ENCODE measurements at places on chromosomes 16 and 17. TPM values are rescaled to one million over a fixed set of nuclear protein-coding genes. Genes with fewer than 3 reads are reported as not detected.

DNA sequence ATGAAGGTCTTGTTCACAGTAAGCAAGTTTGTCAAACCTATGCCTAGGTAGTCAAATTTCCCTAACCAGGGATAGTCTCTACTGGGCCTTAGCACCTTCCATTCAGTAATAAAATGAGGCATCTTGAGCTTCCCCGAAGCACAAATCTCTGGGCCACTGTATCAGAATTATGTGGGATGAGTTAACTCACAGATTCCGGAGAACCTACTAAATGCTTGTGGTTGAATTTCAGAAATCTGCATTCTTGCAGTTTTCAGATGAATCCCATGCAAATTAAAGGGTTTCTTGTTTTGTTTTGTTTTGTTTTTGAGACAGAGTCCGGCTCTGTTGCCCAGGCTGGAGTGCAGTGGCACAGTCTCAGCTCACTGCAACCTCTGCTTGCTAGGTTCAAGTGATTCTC is 478.8 kb upstream of the HSBP1 start:
- H3K4me3 ChIP-seq = no peak overlapping the region
- no peaks in the 10 kb centered on the region for H3K4me1 ChIP-seq
- H3K36me3 ChIP-seq = no peaks in the 10 kb centered on the region
- no peaks in the 10 kb centered on the region for H3K27me3 ChIP-seq
- DNase-seq = no peak

- H3K27me3 ChIP-seq = peaks cover 31% of the 10 kb centered on the region
- no peak overlapping the region for H3K27ac ChIP-seq
- H3K4me1 ChIP-seq = no peaks in the 10 kb centered on the region
- no peaks in the 10 kb centered on the region for H3K36me3 ChIP-seq
Measured at GRCh38 chr17:22703204-22703603, 1010.9 kb downstream of the KCNJ18 start.

GRCh38 chr16:17638134-17638533 is 167.4 kb upstream of the XYLT1 start:
- peaks cover 11% of the 10 kb centered on the region for H3K27me3 ChIP-seq
- no peak overlapping the region for H3K4me3 ChIP-seq
- H3K27ac ChIP-seq = no peak overlapping the region
- no peaks in the 10 kb centered on the region for H3K36me3 ChIP-seq

GRIN2C gene
- total RNA-seq = 0.52 TPM

DNA sequence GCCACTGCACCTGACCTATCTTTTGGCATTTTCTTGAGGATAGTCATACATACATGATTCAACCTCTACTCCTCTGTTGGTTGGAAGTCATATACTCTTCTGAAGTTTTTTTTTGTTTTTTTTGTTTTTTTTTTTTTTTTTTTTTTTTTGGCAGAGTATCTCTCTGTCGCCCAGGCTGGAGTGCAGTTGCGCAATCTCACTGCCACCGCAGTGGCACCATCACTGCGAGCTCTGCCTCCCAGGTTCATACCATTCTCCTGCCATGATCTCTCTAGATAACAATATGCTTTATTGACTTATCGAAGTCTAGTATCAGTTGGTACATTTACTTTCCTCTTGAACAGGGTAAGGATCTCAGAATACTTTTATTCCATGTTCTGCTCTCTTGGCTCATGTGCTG is 224.2 kb upstream of the WSCD1 start:
- peaks cover 19% of the 10 kb centered on the region for H3K27me3 ChIP-seq
- no peak overlapping the region for H3K4me3 ChIP-seq
- no peaks in the 10 kb centered on the region for H3K4me1 ChIP-seq
- no peak overlapping the region for H3K27ac ChIP-seq
- DNase-seq = no peak

GRCh38 chr17:21172846-21173245 is 41.1 kb downstream of the TMEM11 start:
- no peak overlapping the region for H3K4me3 ChIP-seq
- H3K27ac ChIP-seq = peak overlapping the region; percentile 73
- peaks cover 30% of the 10 kb centered on the region for H3K36me3 ChIP-seq

DNA sequence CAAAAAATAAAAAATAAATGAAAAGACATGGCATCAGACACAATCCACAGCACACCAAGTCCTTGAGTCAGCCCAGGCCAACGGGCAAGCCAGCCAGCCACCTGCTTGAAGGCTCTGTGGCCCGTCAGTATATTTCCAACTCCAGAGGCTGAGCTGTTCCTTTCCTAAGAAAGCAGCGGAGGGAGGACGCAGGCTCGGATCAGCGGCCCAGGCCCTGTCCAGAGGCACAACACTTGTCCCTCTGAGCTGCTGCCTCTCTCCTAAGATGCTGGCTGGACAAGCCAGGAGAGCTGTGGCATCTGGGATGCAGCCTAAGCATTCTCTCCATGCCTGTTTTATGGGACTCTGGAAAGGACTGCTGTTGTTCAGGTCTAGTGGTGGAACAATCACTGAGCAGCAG is 14.8 kb upstream of the NLRC3 start:
- H3K36me3 ChIP-seq = peaks cover 15% of the 10 kb centered on the region
- no peaks in the 10 kb centered on the region for H3K27me3 ChIP-seq
- no peak overlapping the region for H3K4me3 ChIP-seq
- no peak for DNase-seq

DNA sequence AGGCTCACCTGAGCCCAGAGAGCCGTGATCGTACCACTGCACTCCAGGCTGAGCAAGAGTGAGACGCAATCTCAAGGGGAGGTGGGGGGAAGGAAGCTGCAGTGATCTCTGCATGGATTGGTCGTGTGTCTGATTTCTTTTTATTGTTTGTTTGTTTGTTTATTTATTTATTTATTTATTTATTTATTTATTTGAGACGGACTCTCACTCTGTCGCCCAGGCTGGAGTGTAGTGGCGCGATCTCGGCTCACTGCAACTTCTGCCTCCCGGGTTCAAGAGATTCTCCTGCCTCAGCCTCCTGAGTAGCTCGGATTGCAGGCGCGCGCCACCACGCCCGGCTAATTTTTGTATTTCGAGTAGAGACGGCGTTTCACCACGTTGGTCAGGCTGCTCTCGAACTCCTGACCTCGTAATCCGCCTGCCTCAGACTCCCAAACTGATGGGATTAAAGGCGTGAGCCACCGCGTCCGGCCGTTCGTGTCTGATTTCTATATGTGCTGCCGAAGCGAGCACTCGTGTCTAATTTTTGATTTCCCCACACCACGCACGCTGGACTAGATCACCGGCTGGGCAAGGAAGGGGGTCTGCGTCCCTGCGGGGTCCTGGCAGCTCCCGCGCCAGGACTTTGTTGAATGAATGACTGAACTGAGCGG is 448 bp upstream of the TNFRSF12A start:
- H3K27ac ChIP-seq = peak overlapping the region; percentile 98
- H3K4me3 ChIP-seq = peak overlapping the region; percentile 83
- peaks cover 42% of the 10 kb centered on the region for H3K27me3 ChIP-seq
- peaks cover 5% of the 10 kb centered on the region for H3K36me3 ChIP-seq
- DNase-seq = no peak

DNA sequence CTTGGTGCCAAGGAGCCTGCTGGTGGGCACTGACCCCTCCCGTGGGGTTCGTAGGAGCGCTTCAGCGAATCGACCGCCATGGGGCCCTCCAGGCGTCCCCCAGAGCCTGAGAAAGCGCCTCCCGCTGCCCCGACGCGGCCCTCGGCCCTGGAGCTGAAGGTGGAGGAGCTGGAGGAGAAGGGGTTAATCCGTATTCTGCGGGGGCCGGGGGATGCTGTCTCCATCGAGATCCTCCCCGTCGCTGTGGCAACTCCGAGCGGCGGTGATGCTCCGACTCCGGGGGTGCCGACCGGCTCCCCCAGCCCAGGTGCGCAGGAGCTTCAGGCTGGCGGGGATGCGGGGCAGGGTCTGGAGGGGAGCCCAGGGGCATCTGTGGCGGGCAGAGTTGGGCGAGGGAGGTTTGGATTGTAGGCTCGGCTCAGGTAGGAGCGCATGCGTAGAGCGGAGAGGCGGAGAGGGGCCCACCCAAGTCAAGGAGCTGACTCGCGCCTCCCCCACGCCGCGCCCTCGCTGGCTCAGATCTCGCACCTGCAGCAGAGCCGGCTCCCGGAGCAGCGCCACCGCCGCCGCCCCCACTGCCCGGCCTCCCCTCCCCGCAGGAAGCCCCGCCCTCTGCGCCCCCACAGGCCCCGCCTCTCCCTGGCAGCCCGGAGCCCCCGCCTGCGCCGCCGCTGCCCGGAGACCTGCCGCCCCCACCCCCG is 19.8 kb downstream of the FMNL1 start:
- H3K4me3 ChIP-seq = peak overlapping the region; percentile 56
- no peak for DNase-seq
- peaks cover 46% of the 10 kb centered on the region for H3K36me3 ChIP-seq
- no peaks in the 10 kb centered on the region for H3K27me3 ChIP-seq
- no peak overlapping the region for H3K27ac ChIP-seq
- H3K4me1 ChIP-seq = peaks cover 12% of the 10 kb centered on the region

DNA sequence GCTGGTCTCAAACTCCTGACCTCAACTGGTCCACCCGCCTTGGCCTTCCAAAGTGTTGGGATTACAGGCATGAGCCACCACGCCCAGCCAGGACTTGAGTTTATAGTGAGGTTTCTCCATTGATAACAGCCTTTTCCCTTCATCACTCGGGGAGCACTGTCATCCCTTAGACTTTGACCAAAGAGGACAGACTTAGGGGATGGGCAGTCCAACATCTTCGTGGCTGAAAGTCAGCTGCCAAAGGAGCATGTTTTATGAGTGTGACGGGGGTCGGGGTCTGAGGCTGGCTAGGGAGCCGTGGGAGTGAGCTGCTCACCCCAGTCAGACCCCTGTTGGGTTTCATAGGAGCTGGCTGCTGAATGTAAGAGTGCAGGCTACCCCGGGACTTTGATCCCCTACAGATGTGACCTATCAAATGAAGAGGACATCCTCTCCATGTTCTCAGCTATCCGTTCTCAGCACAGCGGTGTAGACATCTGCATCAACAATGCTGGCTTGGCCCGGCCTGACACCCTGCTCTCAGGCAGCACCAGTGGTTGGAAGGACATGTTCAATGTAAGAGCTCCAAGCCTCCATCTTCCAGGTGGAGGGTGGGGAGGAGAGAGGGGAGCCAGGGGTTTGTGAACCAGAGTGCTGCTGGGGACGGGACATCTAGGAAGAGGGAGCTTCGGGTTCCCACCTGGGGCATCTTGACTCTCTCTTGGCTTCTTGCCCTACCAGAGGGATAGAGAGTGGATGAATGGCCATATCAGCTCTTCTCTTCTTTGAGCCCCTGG is 3.1 kb downstream of the DHRS11 start:
- no peak overlapping the region for H3K4me3 ChIP-seq
- H3K27ac ChIP-seq = no peak overlapping the region
- no peaks in the 10 kb centered on the region for H3K27me3 ChIP-seq
- peaks cover 2% of the 10 kb centered on the region for H3K36me3 ChIP-seq
- DNase-seq = no peak

ORAI3 gene
- 12.2 TPM for total RNA-seq

GRCh38 chr16:49833796-49834530 is 21.9 kb downstream of the ZNF423 start:
- peak overlapping the region; percentile 35 for H3K4me3 ChIP-seq
- H3K36me3 ChIP-seq = no peaks in the 10 kb centered on the region
- DNase-seq = peak; percentile 36
- H3K27ac ChIP-seq = peak overlapping the region; percentile 87
- H3K4me1 ChIP-seq = peaks cover 82% of the 10 kb centered on the region

DNA sequence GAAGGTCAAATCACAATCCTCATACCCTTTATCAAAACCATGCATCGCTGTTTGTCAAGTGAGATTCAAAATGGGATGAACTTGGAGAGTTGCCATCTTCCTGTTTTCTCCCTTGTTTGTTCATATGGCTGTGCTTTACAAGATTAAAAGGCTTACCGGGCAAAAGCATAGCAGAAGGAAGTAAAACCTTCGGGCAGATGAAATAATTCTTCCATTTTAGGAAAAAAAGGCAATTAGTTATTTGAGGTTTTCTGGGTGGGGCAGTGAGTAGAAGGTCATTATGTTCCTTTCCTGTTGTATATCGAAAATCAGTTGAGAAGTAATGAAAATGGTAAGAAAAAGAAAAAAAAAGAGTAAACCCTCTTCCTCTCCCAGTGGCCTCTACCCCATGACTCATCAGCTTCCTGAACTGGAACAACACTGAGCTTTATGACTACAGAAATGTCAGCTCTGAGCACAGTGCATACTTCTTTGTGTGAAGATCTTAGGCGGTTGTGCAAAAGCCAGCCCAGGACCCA is 369.2 kb downstream of the CDH13 start:
- DNase-seq = no peak
- peak overlapping the region; percentile 72 for H3K27ac ChIP-seq
- H3K36me3 ChIP-seq = no peaks in the 10 kb centered on the region
- no peaks in the 10 kb centered on the region for H3K27me3 ChIP-seq
- H3K4me1 ChIP-seq = peaks cover 28% of the 10 kb centered on the region
- peak overlapping the region; percentile 39 for H3K4me3 ChIP-seq

SRCAP gene
- total RNA-seq = 42.5 TPM

DNA sequence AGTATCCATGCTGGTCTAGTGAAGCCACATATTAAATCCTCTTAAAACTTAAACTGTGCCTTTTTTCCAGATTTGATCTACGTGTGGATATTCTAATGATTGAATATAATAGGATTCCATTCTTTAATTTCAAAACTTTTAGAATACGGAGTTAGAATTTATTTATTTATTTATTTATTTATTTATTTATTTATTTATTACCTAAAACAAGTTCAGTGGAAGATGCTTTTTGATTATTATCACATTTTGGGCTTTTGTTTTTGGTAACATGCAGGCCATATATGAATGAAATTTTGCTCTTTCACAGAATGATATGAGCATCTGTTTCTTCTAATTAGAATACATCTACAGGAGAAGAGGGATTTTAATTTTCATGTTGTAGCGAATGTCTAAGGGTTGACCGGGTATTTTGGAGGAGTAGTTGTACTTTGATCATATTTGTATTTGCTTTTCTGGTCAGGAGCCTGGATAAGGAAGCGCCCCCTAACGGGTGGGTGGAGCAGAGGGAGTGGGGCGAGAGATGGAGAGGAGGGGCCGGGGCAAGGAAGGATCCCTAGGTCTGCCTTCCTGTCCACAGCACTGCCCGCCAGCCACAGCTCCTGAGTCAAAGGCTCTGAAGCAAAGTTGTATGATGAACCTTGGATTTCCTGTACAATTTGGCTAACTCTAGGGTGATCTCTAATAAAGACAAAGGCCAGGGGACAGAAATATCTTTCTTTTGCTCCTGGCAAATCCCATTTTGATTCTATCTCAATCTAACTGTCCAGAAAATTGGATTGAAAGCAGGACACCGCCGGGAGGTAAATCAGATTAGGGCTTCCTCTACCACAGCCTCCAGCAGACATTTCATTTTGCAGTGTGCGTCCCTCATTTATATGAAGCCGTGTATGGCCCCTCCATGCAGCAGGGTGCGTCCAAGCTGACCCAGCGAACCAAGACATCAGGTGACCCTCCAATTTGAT is 149.1 kb downstream of the PRKCA start:
- no peaks in the 10 kb centered on the region for H3K36me3 ChIP-seq
- DNase-seq = no peak
- no peak overlapping the region for H3K4me3 ChIP-seq
- H3K27me3 ChIP-seq = no peaks in the 10 kb centered on the region
- no peaks in the 10 kb centered on the region for H3K4me1 ChIP-seq

Measured in left ventricle myocardium inferior (tissue), 1 donor.